A375 (cell line): ENCODE measurements at places on chromosomes 2 and 18. TPM values are rescaled to one million over a fixed set of nuclear protein-coding genes. Genes with fewer than 3 reads are reported as not detected.

Gene KCNK3
- 0.37 and 0.60 TPM in 2 replicates for total RNA-seq

Gene NAT8
- not detected in 2 replicates for total RNA-seq

Gene IL36RN
- not detected in 2 replicates for total RNA-seq

Gene STARD6
- 0.29 TPM in 1 of 2 replicates, not detected in the other for total RNA-seq

Gene LYG2
- total RNA-seq = 0.72 TPM in 1 of 2 replicates, not detected in the other

Gene CPLX4
- not detected in 2 replicates for total RNA-seq

Gene C2orf76
- 1.7 and 7.7 TPM in 2 replicates for total RNA-seq

Gene TXNDC2
- total RNA-seq = 0.08 TPM in 1 of 2 replicates, not detected in the other

Gene COA5
- 44.4 and 53.5 TPM in 2 replicates for total RNA-seq

Gene CCDC88A
- 27.4 and 27.9 TPM in 2 replicates for total RNA-seq

Gene PREB
- total RNA-seq = 53.7 and 60.9 TPM in 2 replicates

Gene C1QL2
- total RNA-seq = not detected in 2 replicates

Gene MYOM1
- 0.08 and 0.41 TPM in 2 replicates for total RNA-seq

Gene IL36B
- total RNA-seq = not detected in 2 replicates

Gene FAM168B
- total RNA-seq = 49.6 and 64.7 TPM in 2 replicates

Gene NCKAP5
- 1.1 and 4.9 TPM in 2 replicates for total RNA-seq

Gene CNTNAP5
- 0.11 TPM in 1 of 2 replicates, not detected in the other for total RNA-seq

Gene CCDC121
- total RNA-seq = 1.8 and 3.5 TPM in 2 replicates

Gene CYP26B1
- 1.6 and 2.3 TPM in 2 replicates for total RNA-seq
